ENCODE measurements at places on chromosomes 3 and 15.
A peak's percentile ranks its signal among the peaks of the same experiment; 100 is the strongest.

DNA sequence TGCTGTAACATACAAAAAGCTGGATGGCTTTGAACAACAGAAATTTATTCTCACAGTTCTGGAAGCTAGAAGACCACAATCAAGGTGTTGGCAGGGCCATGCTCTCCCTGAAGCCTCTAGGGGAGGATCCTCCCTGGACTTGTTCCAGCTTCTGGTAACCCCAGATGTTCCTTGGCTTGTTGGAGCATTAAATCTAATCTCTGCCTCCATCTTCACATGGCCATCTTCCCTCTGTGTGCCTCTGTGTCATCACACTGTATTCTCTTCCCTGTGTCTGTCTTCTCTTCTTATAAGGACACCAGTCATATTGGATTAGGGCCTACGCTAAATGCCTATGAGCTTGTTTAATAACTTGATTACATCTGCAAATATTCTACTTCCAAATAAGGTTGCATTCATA, 109.5 kb downstream of the STAG1 start:
- no peak for DNase-seq

GRCh38 chr3:153484842-153485241, 322.8 kb downstream of the RAP2B start:
- no peak for DNase-seq

DNA sequence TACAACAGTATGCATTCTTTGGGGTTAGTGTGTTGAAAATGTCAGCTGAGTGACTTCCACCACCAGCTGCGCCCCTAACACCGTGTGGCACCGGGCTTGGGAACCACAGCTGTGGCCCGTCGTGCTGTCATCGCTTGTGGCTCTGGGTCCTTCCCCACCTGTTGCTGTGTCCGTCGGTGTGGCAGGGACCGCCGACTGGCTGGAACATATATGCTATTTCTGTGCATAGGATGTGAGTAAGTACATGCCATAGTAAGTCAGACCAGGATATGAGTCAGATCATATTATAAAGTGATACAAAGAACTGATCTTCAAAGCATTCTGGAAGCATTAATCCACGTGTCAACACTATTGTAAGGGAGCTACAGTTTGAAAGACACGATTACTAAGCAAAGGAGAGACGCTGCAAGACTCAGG, 31.9 kb downstream of the EHD4 start:
- DNase-seq = no peak

GRCh38 chr15:73125219-73125618, 73.0 kb downstream of the NEO1 start:
- DNase-seq = no peak

- DNase-seq = no peak
These were observed 1.0 kb upstream of the HTR3D start for GRCh38 chr3:184030536-184030935.

GRCh38 chr15:83174891-83175290, 32.7 kb downstream of the HDGFL3 start:
- DNase-seq = no peak

- no peak for DNase-seq
These were observed 66.0 kb upstream of the ARL8B start for GRCh38 chr3:5056111-5056391.

DNA sequence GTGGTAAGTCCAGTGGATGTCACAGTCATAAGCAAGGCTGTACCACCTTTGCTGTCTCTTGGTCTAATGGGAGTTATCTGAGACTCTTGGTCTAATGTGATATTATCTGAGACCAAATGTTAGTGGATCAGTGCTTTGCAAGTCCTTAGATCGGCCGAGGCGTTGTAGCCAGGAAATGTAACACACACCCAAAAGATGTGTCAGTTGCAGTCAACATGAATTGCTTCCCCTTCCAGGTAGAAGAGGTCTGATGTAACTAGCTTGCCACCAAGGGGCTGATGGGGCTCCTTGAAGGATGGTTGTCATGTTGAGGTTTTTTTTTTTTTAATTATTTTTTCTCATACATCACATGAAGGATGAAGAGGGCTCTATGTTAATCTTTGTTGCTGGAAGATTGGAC, 45.4 kb upstream of the RAF1 start:
- no peak for DNase-seq

GRCh38 chr3:146160964-146161662, at the start of gene PLOD2:
TSS of gene PLOD2 (minus strand) at chr3:146161184. CDS start at chr3:146160989, 195 bp downstream.
- DNase-seq = peak; percentile 88

DNA sequence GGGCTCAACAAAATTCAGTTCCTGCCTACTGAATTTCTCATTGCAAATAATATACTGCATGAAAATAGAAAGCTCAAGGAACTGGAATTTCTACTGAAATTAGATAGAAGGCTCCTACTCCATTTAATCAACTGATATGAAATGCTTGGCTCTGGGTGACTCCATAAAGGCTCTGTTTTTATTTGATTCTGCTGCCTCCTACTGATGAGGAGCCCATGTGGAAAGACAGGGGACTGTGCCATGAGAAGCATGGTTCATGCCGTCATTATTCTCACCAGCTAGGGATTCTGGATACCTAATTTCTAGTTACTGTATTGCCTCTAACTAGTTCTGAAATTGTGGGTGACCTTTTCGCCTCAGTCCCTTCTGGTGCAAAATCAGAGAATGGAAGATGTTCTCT, 366.2 kb upstream of the DPH6 start:
- DNase-seq = no peak

DNA sequence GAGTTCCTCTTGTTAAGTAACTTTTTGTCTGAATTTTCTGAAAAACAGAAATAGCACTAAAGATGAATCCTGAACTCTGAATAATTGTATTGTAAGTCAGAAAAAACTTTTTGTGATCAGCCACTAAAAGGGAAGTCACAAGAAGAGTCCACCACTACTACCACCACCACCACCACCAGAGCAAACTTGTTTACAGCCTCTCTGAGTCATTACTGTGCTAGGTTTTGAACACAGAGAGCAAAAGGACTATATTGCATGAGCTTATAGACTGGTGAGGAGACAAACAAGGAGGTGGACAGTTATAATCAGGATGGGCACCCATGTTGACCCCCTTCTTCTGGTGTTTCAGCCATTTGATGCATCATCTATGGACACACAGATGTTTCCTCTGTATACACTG, 141.7 kb downstream of the IL5RA start:
- DNase-seq = no peak

DNA sequence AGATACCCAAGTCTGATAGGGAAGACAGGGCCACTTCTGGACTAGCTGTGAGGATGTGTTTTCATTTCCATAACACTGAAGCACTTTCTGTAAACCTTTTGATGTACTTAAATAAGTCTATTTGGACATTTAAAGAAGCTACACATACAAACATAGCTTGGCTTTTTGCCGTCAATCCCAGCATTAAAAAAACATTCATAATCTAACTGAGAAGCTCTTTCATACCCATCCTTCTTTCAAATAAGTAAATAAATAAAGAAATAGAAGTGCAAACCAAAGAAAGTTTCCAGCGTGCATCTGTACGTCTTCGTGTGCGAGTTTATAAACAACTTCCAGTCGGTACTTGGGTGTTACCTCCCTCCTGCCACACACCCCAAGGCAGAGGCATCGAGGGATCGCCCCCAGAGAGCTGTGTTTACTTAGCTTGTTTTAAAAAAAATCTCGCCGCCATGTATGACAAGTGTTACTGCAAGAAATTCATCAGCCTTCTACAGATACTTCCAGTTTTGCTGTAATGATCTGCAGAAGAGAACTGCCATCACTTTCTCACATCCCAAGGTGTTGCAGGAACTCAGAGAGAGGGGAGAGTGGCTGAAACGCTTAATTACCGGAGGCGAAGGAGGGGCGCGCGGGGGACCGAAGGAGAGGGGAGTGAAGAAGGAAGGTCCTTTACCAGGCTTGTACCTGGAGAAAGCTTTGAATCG, 9.0 kb upstream of the MEIS2 start:
- no peak for DNase-seq

DNA sequence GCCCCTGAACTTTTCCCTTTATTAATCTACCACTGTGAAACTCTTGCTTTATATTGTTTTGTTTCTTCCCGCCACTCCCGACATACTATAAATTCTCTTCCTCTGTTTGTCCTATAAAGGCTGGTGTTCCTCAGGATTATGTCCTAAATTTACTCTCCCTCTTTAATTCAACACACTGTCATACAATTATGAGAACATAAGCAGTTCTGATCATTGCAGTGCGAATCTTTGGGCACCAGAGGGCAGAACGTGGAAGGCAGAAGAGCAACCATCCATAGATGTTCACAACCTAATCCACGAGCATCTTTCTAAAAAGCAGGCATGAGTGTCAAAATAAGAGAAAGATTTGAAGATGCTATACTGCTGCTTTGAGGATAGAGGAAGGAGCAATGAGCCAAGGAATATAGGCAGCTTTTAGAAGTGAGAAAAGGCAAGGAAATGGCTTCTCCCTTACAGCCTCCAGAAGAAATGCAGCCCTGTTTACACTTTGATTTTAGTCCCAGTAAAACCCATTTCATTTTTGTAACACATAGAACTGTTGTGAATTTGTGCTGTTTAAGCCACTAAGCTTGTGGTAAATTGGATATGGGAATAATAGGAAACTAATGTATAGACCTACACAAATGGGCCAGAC, 179.4 kb downstream of the GBE1 start:
- peak; percentile 11 for DNase-seq

DNA sequence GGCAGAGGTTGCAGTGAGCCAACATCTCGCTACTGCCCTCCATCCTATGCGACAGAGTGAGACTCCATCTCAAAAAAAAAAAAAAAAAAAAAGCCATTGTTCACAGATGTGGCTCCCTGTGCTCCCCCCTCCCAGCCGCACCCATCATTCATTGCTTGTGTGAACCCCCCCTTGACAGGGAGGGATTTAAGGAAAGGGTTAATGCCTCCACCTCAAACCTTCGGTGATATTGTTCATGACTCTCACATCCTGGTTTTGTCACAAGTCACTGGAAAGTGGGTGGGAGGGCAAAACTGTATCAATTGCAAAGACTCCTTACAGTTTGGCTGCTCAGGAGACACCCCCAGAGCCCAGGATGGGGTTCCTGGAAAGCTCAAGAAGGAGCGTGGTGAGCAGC, 7.7 kb downstream of the SLC6A6 start:
- no peak for DNase-seq

GRCh38 chr3:99711351-99711750, 73.0 kb downstream of the COL8A1 start:
- DNase-seq = no peak

- no peak for DNase-seq
These were observed 99.4 kb downstream of the GABRB3 start for GRCh38 chr15:26673445-26673844.

GRCh38 chr15:95325763-95326404, 1004.6 kb upstream of the NR2F2 start:
- DNase-seq = no peak

DNA sequence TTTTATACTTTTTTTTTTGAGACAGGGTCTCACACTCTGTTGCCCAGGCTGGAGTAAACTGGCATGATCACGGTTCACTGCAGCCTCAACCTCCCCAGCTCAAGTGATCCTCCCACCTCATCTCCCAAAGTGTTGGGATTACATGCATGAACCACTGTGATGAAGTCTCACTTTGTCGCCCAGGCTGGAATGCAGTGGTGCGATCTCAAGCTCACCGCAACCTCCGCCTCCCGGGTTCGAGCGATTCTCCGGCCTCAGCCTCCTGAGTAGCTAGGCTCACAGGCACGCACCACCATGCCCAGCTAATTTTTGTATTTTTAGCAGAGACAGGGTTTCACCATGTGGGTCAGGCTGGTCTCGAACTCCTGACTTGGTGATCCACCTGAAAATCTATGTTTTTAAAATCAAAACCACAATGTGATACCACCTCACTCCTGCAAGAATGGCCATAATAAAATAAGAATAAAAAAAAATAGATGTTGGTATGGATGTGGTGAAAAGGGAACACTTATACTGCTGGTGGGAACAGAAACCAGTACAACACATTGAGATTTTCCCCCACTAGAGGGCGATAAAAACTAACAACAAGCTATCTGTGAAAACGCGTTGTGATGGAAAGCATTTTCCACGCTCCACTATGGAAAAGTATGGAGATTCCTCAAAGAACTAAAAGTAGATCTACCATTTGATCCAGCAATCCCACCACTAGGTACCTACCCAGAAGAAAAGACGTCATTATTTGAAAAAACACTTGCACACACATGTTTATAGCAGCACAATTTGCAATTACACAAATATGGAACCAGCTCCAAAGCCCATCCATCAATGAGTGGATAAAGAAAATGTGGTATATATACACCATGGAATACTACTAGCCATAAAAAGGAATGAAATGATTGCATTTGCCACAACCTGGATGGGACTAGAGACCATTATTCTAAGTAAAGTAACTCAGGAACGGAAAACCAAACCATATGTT, 26.8 kb upstream of the OCA2 start:
- peak; percentile 58 for DNase-seq

- no peak for DNase-seq
These were observed 284.5 kb downstream of the XXYLT1 start for GRCh38 chr3:194986208-194987043.

GRCh38 chr15:54808321-54808720, 388.4 kb downstream of the RSL24D1 start:
- DNase-seq = no peak

DNA sequence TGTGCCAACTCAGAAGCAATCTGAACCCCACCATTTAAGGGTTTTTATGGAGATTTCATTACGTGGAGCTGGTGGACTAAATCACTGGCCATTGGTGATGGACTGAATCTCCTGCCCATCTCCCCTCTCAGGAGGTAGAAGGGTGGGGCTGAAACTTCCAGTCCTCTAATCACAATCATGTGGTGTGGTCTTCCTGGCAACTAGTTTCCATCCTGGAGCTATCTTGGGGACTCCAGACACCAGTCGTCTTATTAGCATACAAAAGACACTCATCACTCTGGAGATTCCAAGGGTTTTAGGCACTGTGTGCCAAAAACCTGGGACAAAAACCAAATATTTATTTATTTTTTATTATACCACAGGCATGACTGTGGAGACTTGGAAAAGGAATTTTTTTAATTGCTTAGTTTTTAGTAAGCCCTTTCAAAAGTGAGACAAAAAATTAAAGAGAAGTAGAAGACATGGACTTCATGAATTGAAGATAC, 203.6 kb downstream of the WNT5A start:
- DNase-seq = no peak

GRCh38 chr15:67406257-67406861, 114.6 kb upstream of the C15orf61 start:
- no peak for DNase-seq

GRCh38 chr15:89479173-89479572, 17.2 kb downstream of the RHCG start:
- DNase-seq = no peak

DNA sequence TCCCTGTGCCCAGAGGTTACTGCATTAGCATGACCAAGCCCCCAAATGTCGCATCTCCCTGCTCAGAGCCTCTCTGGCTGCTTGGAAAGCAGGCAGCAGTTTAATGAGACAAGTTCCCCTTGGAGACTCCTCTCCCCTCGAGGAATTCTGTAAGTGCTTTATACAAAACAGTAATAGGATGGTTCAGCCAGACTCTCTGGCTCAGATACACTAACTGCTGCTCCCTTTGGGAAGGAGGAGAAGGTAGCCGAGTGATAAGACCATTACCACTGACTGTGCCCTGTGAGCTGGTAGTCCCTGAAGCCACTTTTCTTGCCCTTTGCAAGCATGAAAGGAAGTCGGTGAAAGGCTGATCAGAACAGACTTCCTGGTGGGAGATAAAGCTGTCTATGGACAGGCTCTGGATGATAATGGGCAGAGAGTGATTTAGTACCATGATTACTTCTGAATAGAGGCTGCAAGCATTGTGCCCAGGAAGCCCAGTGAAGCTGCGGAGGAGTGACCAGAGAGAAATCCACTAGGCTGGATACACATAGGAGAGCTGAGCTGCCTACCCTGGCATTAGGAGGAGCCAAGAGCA, 100.8 kb downstream of the SEMA6D start:
- DNase-seq = no peak

- no peak for DNase-seq
These were observed 92.4 kb downstream of the GPR156 start for GRCh38 chr3:120192579-120192978.

GRCh38 chr3:196486263-196486662, 17.3 kb downstream of the RNF168 start:
- DNase-seq = no peak

Data from NCI-H446 (cell line).